Kasumi-1 (cell line): ENCODE measurements at places on chromosomes 7 and 10.
A peak's percentile ranks its signal among the peaks of the same experiment; 100 is the strongest.

DNA sequence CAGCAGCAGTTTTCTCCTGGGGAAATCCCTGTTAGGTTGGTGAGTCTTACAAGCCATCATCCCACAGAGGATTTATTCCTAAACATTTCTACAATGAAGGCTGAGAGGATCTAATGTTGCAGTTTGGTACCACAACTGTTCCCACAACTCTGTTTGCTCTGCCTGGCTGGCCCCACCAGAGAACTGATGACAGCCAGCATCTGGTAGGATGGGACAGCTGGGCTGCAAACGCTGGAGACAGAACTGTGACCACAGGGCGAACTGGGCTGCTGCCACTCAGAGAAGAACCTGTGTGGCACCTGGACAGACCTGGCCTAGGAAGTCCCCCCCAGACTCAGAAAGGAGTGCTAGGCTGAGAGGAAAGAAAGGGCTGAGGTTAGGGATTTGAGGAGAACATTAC is 94.8 kb downstream of the CALN1 start:
- no peak for DNase-seq

DNA sequence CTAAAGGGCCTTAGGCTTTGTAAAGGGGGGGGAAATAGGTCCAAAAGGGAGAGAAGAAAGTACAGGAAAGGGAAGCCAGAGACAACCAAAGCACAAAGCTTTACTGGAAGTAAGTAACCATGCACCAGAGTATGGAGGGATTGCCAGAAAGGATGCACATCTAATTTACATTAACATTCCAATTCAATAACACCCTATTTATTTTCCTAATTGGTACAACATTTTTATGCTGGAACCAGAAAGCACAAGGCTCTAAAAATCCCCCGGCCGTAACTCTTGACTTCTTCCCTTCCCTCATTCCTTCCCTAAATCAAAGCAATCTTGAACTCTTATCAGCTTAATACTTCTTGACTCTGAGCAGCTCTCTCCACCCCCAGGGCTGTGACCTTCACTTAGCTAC is 400.0 kb upstream of the CELF2 start:
- DNase-seq: no peak

DNA sequence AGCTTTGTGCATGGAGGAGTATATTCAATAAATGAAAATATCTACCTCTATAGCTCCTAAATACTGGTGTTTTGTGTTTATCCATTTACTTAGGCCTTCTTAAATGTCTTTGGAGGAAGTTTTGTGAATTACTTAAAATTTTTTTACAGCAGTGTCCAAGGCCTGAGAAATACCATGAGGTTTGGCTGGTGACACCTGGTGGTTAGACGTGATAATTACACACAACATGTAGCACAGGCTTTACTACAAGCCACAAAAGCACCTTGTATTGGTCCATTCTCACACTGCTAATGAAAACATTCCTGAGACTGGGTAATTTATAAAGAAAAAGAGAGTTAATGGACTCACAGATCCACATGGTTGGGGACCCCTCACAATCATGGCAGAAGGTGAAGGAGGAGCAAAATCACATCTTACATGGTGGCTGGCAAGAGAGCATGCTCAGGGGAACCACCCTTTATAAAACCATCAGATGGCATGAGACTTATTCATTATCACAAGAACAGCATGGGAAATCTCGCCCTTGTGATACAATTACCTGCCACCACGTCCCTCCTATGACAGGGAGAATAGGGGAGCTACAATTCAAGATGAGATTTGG is 20.6 kb downstream of the HYAL4 start:
- peak; percentile 66 for DNase-seq

- DNase-seq: no peak
These were observed 101.4 kb downstream of the TBXAS1 start for GRCh38 chr7:139930286-139930965.

DNA sequence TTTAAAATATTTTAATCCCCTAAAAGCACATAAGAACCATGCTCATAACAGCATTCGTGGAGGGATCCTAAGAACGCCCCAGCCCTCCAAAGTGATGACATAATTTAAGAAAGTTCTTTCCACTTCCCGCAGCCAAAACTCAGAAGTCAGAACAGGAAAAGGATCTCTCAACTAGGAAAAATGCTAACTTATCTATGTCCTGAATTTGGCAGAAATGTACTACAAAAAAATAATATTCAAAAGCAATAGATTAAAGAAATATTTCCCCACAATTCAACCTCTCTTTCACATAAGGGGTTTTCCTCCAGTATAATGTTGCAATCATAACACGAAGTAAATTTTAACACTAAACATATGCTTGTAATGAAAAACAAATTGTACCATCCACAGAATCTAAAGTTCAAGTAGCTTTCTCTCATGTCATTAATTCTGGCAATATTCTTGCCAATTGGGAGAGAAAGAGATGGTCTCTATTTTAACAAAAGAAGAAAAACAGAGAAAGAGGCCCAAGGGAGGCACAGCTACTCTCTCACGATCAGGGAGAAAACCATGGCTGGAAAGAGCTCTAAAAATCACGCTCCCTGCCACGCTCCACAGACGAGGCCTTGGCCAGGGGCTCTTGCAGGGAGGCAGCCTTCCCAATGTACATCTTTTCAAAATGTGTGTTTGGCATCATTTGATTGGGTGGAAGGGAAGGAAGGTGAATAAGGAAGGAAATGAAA is 22.9 kb downstream of the ASB13 start:
- no peak for DNase-seq

GRCh38 chr10:132658546-132659205 is 121.1 kb downstream of the INPP5A start:
- no peak for DNase-seq

- no peak for DNase-seq
These were observed 1.6 kb upstream of the PIK3CG start for GRCh38 chr7:106863274-106863997.

- no peak for DNase-seq
These were observed 37.5 kb downstream of the ZNF467 start for GRCh38 chr7:149735779-149736477.

- DNase-seq: no peak
These were observed 504.3 kb downstream of the DNAJB6 start for GRCh38 chr7:157840914-157841772.

DNA sequence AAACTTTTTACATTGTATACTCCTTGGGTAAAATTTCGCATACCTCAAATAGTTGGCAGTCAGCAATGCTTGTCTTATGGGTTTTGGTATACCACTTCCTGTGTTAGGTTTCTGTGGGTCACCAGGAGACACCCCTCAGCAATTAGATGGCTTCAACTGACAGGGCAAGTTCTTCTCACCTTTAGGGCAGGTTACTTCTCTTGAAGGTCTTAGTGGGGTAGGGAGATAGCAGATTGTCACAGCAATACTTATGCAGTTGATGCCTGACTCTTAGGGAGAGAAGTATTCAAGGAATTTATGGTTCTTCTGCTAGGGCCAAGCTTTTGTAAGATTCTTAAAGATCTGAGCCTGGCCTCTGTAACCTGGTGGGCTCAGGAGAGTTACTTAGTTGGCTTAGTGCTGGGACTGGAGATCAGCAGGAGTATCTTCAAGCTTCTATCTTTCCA is 42.9 kb downstream of the MKLN1 start:
- no peak for DNase-seq

- DNase-seq: no peak
These were observed 87.2 kb upstream of the RPA3 start for GRCh38 chr7:7805511-7806153.

- no peak for DNase-seq
These were observed 18.0 kb upstream of the STARD3NL start for GRCh38 chr7:38160003-38160571.

DNA sequence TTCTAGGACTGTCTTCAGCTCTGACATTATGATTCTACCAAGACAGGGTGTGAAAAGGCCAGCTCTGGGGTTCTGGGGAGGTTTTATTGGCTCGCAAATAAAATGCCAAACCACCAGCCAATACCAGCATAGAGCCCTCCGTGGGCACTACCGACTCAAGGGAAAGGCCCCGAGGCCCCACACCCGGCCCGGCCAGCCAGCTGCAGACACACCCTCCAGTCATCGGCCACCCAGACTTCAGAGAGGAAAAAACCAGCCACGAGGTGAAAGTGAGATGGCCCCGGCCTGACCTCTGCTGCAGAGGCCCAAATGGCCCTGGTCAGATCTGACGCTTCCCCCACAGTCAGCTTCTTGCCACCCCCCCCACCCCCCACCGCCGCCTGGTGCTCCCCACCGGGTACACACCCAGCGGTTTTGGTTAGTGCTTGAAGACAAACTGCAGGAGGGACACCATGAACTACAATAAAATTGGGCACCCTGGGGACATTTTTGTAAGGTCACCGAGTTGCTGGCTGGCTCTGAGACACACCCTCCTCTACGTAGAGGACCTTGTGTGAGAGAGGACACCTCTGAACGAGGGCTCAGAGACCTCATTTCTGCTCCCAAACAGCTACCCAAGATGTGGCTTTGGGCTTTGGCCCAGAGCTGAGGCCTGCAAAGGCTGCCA is 79.9 kb downstream of the PRKAG2 start:
- DNase-seq: no peak

- DNase-seq: no peak
These were observed 80.7 kb downstream of the PLCE1 start for GRCh38 chr10:94074462-94074861.

GRCh38 chr7:143884241-143884968 is 17.6 kb downstream of the TCAF1 start:
- DNase-seq: no peak
